ENCODE measurements at places on chromosomes 12 and 14.

DNA sequence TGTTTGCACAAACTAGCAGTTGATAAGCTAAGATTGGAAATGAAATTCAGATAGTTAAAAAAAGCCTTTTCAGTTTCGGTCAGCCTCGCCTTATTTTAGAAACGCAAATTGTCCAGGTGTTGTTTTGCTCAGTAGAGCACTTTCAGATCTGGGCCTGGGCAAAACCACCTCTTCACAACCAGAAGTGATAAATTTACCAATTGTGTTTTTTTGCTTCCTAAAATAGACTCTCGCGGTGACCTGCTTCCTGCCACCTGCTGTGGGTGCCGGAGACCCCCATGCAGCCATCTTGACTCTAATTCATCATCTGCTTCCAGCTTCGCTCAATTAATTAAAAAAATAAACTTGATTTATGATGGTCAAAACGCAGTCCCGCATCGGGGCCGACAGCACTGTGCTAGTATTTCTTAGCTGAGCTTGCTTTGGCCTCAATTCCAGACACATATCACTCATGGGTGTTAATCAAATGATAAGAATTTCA lies 335.6 kb downstream of the TMEM121 start:
- DNase-seq: no peak

DNA sequence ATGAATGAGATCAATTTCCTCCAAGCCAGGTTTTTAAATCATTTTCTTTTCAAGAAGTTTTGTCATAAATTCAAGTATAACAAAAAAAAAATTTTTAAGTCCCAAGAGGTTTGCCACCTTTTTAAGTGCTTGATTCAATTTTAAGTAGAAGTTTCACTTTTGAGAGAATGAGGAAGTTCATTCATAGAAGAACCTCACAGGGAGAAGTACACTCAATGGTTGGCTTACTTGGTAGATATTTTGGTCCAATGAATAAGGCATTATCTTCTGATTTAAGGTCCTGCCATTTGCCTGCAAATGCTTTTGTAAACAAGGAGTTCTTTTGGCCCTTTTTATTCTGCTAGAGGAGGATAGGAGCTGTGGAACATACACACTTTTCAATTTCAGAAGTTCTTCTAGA lies 96.7 kb upstream of the NOVA1 start:
- DNase-seq: no peak

- no peak for DNase-seq
These were observed 466.5 kb upstream of the SOX5 start for GRCh38 chr12:24415934-24416333.

DNA sequence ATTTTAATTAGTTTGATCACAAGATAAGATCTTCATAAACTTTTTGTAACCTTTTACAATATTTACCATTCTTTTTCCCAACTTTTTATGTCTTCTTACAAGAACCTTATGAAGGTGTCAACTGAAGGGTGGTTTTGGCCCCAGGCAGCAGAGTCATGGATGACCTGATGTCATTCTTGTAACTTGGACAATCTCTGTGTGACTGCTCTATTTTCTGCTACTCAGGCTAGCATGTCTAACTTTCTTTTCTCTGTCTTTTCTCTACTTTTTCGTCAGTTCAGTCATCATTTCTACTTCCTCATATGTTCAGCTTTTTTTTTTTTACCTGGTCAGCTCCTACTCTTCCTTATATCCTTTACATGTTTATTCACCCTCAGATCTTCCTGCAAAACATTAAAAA lies 150.7 kb upstream of the PTPRQ start:
- no peak for DNase-seq

DNA sequence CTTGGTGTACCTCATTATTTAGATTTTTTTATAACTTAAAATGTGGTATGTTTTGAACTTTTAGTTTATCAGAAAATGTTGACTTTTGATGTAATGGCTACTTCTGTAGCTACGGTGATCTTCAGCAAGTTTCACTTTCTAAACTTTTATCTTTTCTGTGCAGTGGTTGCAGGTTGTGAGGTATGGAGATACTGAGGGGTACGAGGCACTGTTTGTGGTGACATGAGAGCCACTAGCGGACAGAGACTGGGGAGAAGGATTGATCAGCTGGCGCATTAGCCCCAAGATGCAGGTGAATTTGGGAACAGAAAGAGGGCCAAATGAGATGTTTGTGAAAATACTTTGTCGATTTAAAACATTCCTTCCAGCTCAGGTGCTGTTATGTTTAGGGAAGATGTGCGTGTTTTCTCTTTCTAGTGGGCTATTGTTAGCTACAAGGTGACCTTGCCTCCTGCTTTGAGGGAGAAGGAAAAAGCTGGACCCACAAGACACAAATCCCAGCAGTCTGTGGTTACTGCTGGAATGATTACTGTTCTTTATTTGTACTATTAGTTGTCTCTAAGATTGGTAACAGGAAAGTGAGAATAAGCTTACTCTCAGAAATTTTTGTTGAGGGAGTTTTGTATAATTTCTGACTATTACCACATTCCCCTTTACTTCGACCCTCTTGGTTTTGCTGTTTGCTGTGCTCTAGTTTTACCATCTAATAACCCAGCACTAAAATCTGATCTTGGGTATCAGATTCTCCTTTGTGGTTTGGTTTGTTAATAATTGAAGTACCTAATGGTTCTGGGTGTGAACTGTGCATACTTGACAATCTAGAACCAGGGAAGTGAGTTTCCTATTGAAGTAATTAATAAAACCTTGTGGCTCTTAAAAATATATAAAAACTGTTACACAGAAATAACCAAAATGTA lies 61.7 kb downstream of the FBXO34 start:
- no peak for DNase-seq

DNA sequence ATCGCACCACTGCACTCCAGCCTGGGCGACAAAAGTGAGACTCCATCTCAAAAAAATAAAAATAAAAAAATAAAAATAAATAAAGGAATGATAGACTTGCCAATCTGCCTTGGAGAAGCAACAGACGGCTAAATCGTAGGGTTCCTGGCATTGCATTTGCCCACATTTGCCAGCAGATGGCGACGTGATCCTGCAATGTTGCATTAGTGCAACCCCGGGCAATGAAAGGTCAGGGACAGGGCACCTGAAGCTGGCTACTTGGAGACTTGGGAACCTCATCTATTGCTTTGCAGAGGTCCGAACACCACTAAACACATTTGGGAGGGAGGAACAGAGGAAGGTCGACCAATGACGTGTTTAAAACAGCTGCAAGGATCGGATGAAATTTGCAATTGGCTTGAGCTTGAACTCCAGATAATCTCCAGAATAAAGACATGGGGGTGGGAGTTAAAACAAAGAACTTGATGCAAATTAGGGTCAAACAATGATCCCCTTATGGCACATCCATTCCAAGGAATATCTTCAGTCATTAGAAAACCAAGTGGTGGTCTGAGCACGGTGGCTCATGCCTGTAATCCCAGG lies 34.6 kb downstream of the SPRING1 start:
- no peak for DNase-seq

DNA sequence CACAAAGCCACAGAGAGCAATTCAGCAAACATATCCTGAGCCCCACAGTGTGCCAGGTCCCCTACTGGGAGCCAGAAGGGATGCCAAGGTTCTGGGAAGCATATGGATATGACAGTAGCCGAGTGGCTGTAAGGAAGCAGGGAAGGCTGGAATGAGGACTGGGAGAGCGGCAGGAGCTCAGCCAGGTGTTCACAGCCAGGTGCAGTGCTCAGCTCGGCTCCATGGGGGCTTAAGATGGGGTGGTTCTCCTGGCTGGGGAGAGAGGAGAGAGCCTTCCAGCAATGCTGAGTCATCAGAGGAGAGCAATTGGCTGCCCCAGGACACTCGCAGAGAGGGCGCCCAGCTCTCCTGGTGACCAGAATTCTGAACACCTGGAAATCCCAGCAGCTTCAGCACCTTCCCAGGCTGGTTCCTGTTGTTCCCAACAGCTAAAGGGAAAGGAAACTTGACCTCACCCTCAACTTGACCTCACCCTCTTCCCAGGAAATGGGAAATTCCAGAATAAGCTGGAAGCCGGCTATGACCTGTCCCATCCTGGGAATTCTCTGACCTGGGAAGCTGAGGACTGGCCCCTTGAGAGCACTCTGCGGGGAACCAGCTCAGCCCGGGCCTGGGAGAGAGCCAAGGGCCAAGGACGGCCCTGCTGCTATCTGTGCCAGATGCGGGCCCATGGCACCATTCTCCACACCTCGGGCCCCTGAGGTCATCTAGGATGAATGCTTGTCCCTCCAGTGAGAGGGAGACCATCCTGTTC lies 34.6 kb downstream of the SLC6A12 start:
- DNase-seq: no peak

- DNase-seq: no peak
These were observed 73.6 kb upstream of the CNTN1 start for GRCh38 chr12:40618636-40619035.

GRCh38 chr12:41772478-41772877 lies 372.2 kb downstream of the GXYLT1 start:
- DNase-seq: no peak

DNA sequence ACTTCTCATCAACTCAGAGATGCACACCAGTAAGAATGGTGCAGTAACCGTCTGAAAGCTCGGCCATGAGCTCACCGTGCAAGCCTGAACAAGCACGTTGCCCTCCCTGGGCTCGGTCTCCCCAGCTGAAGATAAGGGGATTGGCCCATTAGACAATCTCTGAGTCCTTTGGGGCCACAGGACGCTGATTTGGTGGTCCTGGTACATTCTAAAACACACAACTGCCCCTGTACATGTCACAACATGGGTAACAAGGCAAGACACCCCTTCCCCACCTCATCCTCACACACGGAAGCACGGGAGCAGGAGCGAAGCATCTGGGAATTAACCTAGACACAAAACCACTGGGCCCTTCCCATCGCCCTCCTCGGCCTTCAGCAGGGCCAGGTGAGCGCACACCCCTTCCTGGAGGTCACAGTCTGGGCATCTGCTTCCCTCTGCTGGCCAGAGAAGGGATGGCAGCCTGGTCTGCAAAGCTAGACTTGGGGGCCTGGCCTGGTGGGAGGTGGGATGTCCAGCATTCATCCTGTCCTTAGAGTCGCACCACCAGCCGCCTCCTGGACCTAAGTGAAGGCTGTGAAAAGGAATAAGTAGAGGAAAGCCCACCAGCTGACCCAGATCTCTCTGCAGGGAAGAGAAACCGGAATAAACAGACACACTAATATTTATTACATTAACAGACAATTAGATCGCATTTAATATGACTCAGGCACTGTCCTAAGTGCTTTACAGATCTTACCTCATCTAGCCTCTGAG lies 18.9 kb upstream of the SMUG1 start:
- DNase-seq: no peak

All from fibroblast of skin of left biceps (primary cell).